ENCODE measurements at places on chromosomes 1 and 21.

GRCh38 chr21:16088056-16088455 is 358.3 kb downstream of the USP25 start:
- DNase-seq: no peak

DNA sequence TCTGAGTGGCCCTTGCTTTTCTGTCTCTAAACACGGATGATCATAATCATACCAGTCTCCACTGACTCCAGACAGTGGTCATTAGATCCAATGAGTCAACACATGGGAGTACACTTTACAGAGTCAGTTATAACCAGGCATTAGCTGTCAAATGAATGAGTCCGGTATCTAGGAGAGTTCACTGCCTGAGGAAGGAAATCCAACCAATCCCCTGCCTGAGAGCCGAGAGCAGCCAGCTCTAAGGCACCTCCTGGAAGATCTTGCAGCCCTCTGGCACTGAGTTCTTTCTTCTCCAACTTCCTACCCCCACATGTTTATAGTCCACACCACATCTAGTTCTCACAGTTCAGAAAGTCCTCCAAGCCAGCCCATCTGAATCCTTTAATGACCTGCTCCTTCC is 29.4 kb upstream of the RBM15 start:
- no peak for DNase-seq

DNA sequence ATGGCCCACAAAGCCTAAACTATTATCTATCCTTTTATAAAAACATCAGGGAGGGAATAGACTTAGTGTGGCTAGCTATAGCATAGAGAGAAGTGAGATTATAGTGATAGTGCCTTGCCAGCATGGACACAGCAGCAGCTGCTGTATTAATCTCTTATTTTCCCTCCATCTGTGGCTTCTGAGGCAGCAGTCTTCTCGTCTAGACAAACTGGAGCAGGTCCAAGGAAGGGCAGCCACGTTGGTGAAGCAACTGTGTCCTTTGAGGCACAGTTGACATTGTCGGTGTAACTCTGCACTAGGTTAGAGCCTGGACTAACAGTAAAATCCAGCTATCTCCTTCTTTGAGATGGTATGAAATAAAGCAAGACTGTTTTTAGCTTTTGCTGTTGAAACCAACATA is 131.3 kb downstream of the CACHD1 start:
- DNase-seq: no peak

DNA sequence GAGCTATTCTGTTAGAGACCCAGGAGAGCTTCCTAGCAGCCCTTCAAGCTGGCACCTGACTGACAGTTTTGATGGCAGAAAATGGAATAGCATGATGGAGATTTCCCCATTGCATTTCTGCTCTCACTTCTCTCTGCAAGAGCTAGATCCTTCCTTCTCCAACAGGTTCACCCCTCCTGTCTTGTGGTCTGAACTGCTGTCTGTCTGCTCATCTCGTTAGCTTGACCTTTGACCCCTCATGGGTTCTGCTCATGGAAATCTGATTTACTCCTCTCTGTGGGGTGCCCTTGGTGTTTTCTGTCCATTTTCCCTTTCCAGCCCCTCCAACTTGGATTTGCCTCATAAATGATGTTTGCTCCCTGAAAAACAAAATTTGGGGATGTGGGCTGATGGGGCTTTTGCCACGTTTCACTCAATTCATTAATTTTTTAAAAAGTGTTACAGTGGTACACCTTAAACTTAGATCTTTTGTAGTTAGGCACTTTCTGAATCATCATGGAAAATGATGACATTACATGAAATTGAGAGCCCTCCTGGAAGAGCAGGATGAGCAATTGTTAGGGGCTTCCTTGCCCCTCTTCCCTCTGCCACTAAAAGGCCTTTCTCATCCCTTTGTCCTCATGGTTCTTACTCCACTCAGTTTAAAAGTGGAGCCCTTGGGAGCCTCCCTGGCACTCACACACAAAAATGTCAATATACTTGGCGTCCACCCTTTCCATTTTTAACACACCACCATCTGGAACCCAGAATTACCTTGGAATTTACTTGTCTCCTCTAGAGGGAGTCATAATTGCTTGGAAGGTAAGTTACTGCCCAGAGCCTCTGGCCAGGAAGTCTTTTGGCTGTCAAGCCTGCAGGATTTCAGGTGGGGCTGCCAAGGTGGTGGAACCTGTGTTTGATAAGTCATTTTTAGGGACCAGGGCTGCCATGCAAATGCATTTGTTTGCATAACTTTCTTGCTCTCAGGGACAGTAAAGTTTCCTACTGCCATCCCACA is 31.9 kb upstream of the IL19 start:
- DNase-seq: no peak

GRCh38 chr1:81998165-81998564 is 197.4 kb downstream of the ADGRL2 start:
- DNase-seq: no peak

GRCh38 chr1:58621391-58621790 is 44.3 kb upstream of the TACSTD2 start:
- DNase-seq: no peak

DNA sequence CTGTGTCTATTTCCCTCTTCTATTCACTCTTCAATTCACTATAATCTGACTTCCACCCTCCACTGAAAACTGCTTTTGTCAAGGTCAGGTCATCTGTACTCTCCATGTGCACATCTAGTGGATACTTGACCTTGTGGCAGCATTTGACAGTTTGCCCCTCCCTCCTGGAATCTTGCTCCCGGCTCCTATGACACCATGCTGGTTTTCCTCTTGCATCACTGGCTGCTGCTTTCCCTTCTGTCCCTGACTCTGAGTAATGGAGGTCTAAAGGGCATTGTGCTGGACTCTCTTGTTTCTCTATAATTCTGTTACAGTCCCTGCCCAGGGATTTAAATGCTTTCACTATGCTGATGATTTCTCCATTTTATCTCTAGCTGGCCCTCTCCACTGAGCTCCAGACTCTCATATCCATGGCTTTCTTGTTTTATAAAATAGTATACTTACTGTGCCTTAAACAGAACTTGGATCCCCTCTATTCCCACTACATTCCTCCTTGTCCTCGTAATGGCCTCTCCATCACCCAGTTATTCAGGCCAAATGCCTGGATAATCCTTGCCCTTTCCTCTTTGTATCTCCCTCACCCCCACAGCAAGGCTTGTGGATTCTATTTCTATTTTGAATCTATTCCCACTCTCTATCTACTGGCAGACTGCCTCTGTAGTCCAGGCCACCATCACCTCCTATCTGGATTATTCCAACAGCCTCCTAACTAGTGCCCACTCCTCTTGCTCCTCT is 36.8 kb upstream of the PODN start:
- DNase-seq: no peak

DNA sequence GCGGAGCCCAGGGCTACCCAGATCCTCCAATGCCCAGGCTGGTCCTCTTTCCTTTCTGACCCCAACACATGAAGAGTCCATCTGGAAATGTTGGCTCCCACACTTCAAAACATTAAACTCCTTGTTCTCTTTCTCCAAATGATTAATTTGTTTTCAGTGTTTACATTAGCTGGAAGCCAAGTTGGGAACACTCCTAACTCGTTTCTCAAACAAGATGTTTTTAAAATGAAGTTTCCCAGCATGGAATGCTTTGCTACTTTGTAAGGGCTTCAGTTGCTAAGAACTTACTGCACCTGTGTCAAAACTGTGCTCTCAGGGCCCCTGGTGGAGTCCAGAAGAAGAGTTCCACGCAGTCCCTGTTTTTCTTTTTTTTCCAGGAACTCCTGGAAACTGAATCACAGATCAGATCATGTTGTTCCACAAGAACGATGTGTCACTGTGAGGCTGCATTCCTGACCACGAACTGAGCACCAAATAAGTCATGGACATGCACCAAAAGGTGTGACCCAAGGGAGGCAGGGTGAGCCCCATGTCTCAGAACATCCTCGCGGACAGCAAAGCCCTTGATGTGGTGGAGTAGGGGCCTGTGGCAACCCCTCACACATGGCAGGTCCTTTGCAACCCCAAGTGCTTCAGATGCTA is 257.3 kb downstream of the KCNJ6 start:
- no peak for DNase-seq

DNA sequence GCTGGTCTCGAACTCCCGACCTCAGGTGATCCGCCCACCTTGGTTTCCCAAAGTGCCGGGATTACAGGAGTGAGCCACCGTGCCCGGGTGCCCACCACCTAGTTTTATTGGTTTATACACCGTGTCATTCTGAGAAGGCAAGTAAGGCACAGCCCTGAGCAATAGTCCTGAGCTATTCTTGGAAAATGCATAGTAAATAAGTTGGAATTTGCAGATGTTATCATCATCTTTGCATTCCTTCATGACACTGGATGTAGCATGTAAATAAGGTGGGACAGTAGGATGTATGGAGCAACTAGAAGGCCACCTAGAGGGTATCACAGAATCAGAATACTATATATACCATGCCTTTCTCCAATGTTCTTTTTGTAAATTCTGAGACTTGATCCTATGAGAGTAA is 11.0 kb downstream of the TOR1AIP2 start:
- no peak for DNase-seq

- no peak for DNase-seq
Observed at GRCh38 chr1:94676686-94677085, 135.1 kb upstream of the F3 start.

Measured in activated CD4-positive, alpha-beta T cell treated with anti-CD3 and anti-CD28 coated beads, Interleukin-2, amount 50 U/mL, for 16 hours (primary cell).